Ammon's horn (tissue), 1 donor: ENCODE measurements at places on chromosomes 3 and 15.
A peak's percentile ranks its signal among the peaks of the same experiment; 100 is the strongest.

DNA sequence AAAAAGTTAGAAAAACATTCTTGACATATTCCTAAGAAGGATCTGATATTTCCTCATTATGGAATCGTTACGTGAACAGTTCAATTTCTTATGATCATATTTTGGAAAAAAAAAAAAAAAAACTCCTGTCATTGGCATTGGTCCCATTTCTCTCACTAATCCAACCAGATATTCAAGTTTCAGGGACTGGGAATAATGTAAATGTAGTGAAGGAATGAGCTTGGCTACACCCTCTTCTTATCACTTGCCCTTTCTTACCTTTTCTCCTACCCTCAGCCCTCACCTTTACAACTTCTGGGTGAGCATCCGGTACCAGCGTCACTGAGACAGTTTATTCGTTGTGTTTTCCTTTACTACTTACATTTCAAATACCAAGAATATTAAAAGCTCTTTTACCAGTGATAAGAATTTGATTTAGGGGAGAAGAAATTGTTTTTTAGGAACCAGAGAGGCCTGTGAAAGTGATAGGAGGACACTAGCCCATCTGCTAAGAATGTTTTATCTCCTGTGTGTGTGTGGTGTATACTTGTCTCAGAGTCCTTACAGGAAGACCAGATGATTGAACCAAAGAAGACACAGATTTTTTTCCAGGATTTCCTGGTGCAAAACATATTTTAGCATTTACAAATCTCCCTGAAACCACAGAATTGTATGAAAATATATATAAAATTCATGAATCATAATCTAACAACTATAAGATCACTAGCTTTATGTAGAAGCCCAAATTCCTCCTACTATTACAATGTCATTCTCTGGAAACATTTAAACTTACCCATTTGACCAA, 946.7 kb downstream of the ZPLD1 start:
- DNase-seq: no peak

DNA sequence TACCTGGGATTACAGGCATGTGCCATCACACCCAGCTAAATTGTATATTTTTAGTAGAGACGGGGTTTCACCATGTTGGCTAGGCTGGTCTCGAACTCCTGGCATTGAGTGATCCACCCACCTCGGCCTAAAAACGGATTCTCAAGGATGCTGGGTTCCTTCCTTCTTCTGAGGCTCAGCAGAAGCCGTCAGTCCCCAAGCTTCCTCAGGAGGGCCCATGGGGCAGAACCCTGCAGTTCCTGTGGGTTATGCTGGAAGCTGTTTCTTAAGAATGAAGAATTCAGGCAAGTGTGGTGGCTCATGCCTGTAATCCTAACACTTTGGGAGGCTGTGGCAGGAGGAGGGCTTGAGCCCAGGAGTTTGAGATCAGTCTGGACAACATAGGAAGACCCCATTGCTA, 29.0 kb upstream of the ZNF710 start:
- peak; percentile 32 for DNase-seq

GRCh38 chr3:53646723-53647122, 152.3 kb downstream of the CACNA1D start:
- no peak for DNase-seq

GRCh38 chr15:50330921-50331320, 24.1 kb downstream of the GABPB1 start:
- DNase-seq: no peak

DNA sequence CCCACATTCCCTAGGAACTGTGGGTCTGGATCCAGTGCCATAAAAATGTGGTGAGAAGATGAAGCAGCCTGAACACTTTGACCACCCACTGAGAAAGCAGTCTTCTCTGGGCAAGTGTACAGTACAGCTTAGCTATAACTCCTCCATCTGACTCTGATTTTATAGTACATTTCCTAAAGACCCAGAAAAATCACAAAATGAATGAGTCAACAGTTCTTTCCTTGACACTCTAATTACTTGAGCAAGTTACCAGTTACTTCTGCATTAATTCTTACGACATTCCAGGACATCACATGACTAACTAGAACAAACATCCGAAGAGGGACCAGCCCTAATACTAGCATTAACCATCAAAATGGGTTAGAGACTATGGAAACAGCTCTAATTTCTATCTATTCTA, 148.1 kb upstream of the PEX5L start:
- no peak for DNase-seq

- no peak for DNase-seq
Observed at GRCh38 chr15:56723787-56724186, 9.5 kb downstream of the ZNF280D start.

- DNase-seq: no peak
Observed at GRCh38 chr3:141106842-141107241, 55.7 kb downstream of the SPSB4 start.

DNA sequence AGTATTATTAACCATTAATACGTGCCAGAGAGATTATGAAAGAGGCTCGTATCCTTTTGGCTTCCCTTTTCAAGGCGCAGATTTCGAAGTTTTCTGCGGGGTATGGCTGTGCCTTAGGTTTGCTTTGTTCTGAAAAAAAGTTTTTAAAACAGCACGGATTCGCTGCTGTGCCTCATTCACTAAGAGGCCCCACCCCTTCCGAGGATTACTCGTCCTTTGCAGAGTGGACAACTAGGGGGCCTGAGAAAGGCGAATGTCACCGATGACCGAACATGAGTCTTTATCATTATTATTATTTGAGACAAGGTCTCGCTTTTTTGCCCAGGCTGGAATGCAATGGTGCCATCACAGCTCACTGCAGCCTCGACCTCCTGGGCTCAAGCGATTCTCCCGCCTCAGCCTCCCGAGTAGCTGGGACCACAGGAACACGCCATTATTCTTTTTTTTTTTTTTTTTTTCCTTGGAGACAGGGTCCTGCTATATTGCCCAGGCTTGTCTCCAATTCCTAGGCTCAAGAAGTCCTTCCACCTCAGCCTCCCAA, 684 bp upstream of the RPS27L start:
- peak; percentile 48 for DNase-seq

DNA sequence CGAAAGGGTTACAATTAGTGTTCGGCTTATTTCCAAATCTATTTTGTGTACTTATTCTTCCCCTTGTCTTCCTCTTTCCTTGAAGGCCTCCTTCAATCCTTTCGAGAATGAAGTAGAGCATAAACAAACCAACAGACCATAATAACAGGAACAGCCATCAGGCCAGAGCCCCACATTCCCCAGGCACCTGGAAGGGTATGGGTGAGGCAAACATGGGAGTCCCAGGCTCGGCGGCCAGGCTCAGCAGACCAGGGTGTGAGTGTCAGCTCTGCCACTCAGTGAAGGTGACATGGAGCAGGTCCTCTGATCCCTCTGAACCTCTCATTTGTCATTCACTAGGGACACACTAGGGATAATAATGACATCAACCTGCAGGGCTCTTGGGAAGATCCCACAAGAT, 13.8 kb downstream of the ALS2CL start:
- no peak for DNase-seq

GRCh38 chr3:127067116-127067910, 84.4 kb downstream of the PLXNA1 start:
- DNase-seq: no peak

GRCh38 chr3:43155464-43156121, 49.7 kb upstream of the POMGNT2 start:
- peak; percentile 81 for DNase-seq

DNA sequence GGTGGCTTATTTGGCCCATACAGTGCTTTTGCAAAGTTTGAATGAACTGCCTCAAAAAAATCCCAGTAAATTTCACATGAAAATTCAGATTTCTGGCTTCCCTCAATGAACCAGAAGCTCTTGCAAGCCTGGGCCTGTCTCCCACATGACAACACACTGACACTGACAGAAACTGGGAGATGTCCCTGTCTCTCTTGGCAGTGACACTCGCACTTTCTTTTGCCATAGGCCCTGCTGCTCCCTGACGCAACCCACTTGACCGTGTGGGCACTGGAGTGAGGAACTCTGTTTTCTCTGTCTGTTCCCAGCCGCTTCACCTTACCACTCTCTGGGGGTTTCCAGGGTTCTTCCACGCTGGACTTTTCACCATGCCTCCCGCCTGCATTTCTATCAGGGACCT, 524.5 kb downstream of the SHQ1 start:
- DNase-seq: no peak

DNA sequence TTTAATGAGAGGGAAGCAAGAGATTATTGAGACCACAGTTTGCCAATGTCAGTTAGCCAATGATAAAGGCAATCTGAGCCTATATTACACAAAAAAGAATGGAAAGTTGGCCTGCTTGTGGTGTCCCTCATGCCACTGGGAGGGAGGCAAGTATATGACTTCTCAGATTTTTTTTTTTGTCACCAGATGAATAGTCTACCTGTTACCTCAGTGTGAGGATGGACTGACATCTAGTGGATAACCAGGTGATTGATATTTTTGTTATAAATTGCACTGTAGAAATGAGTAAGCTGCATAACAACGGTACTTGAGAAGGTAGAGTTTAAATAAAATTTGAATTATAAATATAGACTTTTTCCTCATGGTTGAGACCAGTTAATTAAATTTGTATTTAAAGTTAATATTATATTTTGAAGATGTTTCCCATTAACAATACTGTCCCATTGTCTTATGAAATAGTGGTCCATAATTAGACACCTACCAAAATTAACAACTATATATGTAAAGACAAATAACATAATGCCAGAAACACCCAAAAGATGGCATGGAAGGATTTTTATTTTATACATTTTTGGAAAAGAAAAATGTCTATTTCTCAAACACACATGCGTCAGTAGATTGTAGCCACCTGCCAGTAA, 237.8 kb upstream of the GADL1 start:
- DNase-seq: no peak

DNA sequence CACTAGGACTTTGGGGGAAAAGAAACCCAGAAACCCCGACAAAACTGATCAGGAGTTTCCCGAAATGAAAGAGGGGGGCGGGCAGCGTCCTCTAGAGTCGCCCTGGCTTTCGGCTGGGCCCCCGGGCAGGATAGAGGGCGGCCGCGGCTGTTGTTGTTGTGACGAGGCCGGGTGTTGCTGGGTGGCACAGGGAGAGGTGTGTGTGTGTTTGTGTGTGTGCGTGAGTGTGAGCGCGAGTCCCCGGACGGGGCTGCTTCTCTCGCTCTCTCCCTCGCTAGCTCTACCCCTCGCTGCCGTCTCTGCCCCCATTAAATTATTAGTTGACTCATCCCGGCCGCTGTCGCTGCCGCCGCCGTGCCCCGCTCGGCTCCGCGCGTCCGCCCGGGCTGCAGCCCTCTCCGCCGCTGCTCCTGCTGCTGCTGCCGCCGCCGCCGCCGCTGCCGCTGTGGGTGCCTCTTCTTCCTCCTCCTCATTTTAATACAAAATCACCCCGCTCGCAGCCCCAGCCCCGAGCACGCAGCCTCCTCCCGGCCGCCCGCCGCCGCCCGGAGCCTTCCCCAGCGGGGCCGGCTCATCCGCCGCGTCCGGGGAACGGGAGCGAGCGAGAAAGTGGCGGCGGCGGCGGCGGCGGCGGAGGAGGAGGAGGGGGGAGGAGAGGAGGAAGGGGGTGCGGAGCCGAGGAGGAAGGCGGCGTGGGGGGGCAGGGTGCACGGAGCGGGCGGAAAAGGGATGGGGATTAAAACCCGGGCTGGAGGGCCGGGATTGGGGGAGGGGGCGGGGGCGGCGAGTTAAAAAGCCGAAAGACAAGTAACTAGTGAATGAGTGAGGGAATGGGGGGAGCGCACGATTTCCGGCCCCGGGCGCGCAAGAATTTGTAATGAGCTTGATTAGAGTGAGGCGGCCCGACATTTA, at the start of gene SATB1:
Gene SATB1, minus strand, starts transcription at position 611 of the 912 bp plus-strand sequence. CDS start 4,372 bp downstream, outside the sequence.
- peak; percentile 84 for DNase-seq

GRCh38 chr15:30954674-30955073, 36.8 kb downstream of the MTMR10 start:
- no peak for DNase-seq

GRCh38 chr15:98433856-98434255, 214.5 kb upstream of the IGF1R start:
- DNase-seq: no peak

GRCh38 chr3:33318710-33319380, 41.6 kb downstream of the FBXL2 start:
- DNase-seq: no peak

- DNase-seq: peak; percentile 71
Observed at GRCh38 chr3:11509173-11510000, 134.3 kb downstream of the VGLL4 start.
